Left lobe of liver (tissue), 2 donors: ENCODE measurements at places on chromosomes 12 and 14.

DNA sequence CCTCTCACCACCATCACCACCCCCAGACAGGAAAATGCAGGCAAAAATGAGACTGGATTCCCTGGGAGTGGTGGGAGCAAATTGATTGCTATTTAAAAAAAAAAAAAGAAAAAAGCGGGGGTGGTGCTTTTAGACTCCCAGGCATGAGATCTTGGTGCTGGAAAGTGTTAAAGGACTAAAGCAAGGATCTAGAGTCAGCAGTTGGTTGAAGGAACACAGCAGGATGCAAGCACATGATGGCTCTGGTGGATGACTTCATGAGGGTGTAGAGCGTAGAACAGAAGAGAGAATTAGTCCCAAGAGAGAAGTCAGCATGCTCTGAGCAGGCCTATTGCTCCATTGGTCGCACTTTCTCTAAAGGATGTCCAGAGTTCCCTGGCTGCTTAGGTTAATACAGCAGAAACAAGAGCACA is 183.8 kb upstream of the HMGA2 start:
- no peak for DNase-seq

DNA sequence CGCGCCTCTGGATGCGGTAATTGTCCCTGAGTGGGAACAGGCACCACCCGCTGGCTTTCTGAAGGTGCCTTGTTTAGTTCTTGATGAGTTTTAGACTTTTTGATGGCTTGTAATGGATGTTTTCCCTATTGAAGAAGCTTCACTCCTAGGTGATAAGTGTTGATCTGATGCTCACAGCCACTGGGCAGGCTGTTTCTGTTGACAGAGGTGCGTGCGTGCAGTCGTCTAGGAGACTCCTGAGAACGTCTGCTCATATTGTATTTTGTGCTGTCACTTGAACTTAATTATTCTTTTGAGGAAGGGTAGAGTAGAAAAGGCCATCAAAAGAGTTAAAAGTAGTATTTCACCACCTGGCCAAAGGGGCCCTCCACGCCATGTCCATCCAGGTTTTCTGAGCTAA is 70.5 kb downstream of the EP400 start:
- DNase-seq: no peak

GRCh38 chr12:111503116-111503515 is 96.0 kb downstream of the ATXN2 start:
- no peak for DNase-seq

- DNase-seq: no peak
Observed at GRCh38 chr12:107223821-107224220, 130.5 kb upstream of the CRY1 start.

DNA sequence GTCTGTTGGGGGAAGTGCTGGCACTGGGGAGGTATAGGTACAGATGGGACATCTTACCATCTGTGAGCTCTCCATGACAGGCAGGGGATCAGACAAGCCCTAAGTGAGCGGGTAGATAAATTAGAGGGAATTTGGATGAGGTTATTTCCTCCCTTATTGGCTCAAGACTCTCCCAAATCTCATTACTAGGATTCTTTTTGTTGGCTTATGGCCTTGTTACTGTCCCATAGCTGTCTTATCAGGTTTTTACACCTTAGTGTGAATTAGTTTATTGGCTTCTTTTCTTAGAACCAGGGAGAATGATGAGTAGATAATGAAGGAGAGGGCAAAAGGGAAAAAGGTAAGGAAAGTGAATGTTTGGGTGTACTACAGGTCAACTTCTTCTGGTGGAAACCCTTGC is 191.1 kb upstream of the PRICKLE1 start:
- no peak for DNase-seq

GRCh38 chr14:106556665-106557289 is 1030.4 kb downstream of the TMEM121 start:
- peak; percentile 54 for DNase-seq

DNA sequence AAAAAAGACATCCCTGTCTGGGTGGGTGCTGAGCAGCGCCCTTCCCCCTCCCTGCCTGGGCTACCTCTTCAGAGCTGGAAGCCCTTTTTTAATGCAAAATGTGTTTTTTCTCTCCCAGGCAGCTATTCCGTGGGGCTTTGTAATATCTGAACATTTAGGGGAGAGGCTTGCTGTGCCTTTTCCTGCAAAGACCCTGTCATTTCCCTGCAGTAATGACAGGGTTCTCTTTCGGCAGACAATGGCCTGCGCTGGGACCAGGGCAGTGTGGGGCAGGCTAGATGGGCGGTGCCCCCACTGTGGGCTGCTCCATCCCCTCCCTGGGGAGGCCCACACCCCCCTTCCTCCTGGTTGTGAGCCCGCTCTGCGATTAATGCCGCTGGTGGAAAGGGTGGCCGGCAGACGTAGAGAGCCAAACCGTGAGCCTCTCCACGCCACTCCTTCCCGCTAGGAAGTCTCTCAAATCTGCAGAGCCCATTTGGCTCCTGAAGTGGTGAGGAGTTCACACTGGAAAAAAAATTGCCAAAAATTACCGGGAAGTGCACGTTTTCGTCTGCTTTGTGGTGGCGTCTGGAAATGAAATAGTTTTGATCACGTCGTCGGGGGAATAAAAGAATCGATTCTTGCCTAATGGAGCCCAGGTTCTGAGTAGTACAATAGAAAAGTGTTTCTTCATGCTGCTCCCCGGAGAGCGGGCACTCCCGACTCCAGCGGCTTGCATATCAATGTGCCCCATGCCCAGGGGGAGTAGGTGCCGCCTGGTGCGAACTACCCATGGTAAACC is 31.5 kb downstream of the KIF26A start:
- DNase-seq: no peak

- DNase-seq: peak; percentile 65
Observed at GRCh38 chr14:104650057-104650980, 39.1 kb upstream of the INF2 start.

DNA sequence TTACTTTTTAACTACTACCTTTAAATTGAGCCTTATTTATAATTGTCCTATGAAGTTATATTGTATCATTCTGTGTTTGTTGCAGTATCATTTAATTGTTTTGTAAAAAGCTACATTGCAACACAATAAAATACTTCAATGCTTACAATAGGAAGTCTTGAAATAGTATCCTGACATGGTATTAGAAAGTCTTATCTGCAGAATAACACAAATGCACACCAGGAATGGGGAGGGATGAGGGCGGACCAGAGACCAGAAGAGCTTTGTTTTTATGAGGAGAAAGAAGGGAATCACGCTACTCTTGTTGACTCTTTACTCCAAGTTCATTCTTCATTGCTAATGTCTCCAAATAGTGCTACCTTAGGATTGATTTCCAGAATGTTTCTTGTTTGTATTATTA is 120.2 kb downstream of the MON2 start:
- DNase-seq: no peak

GRCh38 chr12:13454991-13455777 is 258.7 kb downstream of the EMP1 start:
- no peak for DNase-seq

- no peak for DNase-seq
Observed at GRCh38 chr14:31027847-31028246, 1.7 kb upstream of the STRN3 start.

- no peak for DNase-seq
Observed at GRCh38 chr12:49535921-49536525, 2.8 kb upstream of the KCNH3 start.

- DNase-seq: no peak
Observed at GRCh38 chr14:63276492-63277342, 42.0 kb downstream of the GPHB5 start.

- DNase-seq: no peak
Observed at GRCh38 chr14:85217412-85217811, 312.5 kb upstream of the FLRT2 start.

GRCh38 chr14:77124345-77125280 is 17.0 kb downstream of the ZDHHC22 start:
- DNase-seq: peak; percentile 56

GRCh38 chr12:109678719-109679118 is 34.9 kb upstream of the FAM222A start:
- DNase-seq: no peak

- DNase-seq: peak; percentile 40
Observed at GRCh38 chr14:101122237-101123141, 219.0 kb upstream of the RTL1 start.

- no peak for DNase-seq
Observed at GRCh38 chr14:36177489-36177888, 967 bp upstream of the PTCSC3 start.

GRCh38 chr12:46299851-46300250 is 31.0 kb upstream of the SLC38A1 start:
- DNase-seq: no peak

- peak; percentile 35 for DNase-seq
Observed at GRCh38 chr12:110578694-110579534, 4.2 kb downstream of the PPTC7 start.

- DNase-seq: no peak
Observed at GRCh38 chr12:89421092-89421835, 69.0 kb upstream of the DUSP6 start.

DNA sequence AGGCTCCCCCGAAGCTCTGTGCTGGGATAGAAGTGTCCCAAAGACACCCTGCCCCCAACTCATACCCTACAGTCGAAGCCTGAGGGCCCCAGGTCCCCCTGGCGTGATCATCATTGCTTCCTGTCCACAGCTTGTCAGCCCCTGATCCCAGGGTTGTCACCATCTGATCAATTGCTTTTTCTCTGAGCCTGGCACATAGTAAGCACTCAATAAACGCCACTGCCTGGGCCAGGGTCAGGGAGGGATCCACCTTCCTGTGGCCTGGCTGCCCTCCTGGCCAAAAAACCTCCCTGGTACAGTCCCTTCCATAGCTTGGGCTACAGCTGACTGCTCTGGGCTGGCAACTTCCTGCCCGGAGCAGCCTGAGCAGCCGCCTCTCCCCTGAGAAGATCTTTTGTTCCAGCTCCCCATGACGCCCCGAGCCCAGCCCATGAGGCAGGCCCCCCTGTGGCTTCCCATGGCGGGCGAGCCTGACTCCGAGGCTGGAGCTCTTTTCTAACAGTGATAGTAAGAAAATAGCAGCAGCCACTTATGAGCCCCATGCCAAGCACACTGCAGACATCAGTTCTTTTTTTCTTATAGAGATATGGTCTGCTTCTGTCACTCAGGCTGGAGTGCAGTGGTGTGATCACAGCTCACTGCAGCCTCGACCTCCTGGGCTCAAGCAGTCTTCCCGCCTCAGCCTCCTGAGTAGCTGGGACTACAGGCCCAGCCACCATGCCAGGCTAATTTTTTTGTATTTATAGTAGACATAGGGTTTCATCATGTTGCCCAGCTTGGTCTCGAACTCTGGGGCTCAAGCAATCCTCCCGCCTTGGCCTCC is 6.5 kb downstream of the SH2B3 start:
- DNase-seq: no peak

DNA sequence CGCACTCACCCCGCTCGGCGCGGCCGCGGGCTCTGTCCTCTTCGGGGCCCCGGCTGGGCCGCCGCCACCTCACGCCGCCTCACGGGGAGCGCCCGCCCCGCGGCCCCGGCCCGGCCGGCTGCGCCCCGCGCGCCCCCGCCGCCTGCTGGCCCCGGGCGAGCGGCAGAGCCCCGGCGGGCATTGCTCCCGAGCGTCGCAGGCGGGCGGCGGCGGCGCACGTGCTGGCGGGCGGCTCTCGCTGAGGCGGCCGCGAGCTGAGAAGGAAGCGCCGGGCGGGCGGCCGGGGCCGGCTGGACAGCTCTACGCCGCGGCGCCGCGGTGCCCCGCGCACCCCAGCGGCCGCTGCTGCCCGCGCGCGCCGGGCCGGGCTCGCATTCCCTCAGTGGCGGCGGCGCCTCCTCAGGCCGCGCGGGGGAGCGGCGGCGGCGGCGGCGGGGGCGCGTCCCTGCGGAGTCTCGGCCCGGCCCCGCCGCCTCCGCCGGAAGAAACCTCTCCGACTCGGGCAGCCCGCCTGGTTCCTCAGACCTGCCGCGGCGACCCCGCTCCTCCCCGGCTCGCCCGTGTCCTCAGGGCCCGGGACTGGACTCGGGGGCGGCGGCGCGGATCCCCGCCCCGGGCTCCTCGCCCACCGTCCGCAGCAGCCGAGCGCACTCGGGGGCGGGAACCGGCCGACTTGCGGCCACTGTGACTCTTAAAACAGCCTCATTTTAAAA is at the start of gene PITPNM2:
Gene PITPNM2 (minus strand): TSS at position 347 of the 713 bp plus-strand sequence. CDS start 116,500 bp downstream, outside the sequence.
- peak; percentile 73 for DNase-seq

- no peak for DNase-seq
Observed at GRCh38 chr12:70351076-70351475, 15.0 kb upstream of the KCNMB4 start.

GRCh38 chr14:38254571-38255407 is 1.1 kb downstream of the CLEC14A start:
- DNase-seq: no peak

DNA sequence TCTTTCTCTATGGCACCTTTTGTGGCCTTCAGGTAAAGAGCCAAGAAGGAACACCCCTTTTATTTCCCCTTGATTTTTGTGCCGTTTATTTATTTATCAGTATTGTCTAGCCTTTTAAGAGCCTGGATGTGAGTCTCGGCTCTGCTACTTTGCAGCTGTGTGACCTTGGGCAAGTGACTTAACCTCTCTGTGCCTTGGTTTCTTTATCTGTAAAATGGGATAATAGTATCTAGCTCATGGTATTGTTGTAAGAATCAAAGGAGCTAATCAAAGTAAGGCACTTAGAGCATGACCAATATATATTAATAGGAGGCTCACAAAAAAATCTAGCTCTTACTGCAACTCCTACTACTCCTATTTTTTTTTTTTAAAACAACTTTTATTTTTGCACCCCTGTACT is 179.7 kb downstream of the CHST11 start:
- DNase-seq: no peak

DNA sequence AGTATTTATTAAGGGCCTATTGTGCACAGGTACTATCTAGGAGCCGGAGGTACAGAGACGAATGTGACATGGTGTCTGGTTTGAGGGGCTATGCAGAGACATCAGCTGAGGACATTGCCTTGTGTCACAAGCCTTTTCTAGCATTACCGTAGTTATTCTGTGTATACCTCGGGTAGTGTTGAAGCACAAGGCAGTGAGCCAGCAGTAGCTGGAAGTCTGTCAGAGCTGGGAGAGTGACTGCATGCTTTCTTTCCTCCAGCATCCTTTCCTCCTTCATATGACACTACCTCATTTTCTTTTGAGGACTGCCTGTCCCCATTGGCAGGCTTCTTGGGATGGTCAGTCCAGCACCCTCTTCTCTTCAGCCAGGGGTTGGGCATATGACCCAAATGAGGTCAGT is 77.0 kb downstream of the POLR3B start:
- no peak for DNase-seq

DNA sequence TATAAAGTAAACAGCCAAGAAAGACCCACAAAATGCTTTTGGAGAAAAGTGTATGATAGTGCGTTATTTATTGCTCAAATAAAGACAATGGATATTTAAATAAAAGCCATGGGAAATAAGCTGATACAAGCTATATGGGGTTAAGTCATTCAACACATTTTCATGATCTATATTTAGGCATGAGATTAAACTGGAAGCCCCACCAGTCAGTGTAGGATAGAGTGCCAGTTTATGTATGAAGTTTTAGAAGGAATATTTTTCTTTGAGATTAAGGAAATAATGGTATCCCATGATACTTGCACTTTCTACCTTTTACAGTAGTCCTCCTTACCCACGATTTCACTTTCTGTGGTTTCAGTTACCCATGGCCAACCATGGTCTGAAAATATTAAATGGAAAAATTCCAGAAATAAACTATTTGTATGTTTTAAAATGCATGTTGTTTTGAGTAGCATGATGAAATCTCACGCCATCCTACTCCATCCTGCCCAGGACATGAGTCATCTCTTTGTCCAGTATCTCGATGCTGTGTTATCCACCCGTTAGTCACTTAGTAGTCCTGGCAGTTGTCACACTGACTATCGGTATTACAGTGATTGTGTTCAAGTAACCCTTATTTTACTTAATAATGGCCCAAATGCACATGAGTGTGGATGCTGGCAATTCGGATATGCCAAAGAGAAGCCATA is 22.3 kb downstream of the SYT1 start:
- no peak for DNase-seq
